ENCODE measurements at places on chromosomes 13 and 19. TPM values are rescaled to one million over a fixed set of nuclear protein-coding genes. Genes with fewer than 3 reads are reported as not detected.

POLR2I gene
- polyA plus RNA-seq: 62.9 TPM

CAPNS1 gene
- 895 TPM for polyA plus RNA-seq

POP4 gene
- 87.4 TPM for polyA plus RNA-seq

FGF22 gene
- polyA plus RNA-seq: not detected

KASH5 gene
- polyA plus RNA-seq: not detected

RASGRP4 gene
- not detected for polyA plus RNA-seq

HSD11B1L gene
- 4.9 TPM for polyA plus RNA-seq

CYP4F12 gene
- not detected for polyA plus RNA-seq

CDX2 gene
- not detected for polyA plus RNA-seq

ZNF112 gene
- polyA plus RNA-seq: 6.9 TPM

ICAM3 gene
- 10.1 TPM for polyA plus RNA-seq

UQCR11 gene
- polyA plus RNA-seq: 166 TPM

HSPB6 gene
- polyA plus RNA-seq: 31.7 TPM

CYP4F2 gene
- polyA plus RNA-seq: not detected

METTL21C gene
- not detected for polyA plus RNA-seq

ZNF560 gene
- 2.1 TPM for polyA plus RNA-seq

ATP4A gene
- not detected for polyA plus RNA-seq

CLEC17A gene
- polyA plus RNA-seq: not detected

CTXN1 gene
- polyA plus RNA-seq: 2.2 TPM

WDR88 gene
- not detected for polyA plus RNA-seq

JSRP1 gene
- not detected for polyA plus RNA-seq

GPR12 gene
- not detected for polyA plus RNA-seq

SCGB2B2 gene
- 0.04 TPM for polyA plus RNA-seq

IGFLR1 gene
- polyA plus RNA-seq: 2.0 TPM

RPL36 gene
- 743 TPM for polyA plus RNA-seq

SPART gene
- polyA plus RNA-seq: 94.6 TPM

STXBP2 gene
- polyA plus RNA-seq: 7.1 TPM

LONP1 gene
- 37.8 TPM for polyA plus RNA-seq

NECTIN2 gene
- 110 TPM for polyA plus RNA-seq

CGB2 gene
- polyA plus RNA-seq: not detected

PIBF1 gene
- polyA plus RNA-seq: 8.1 TPM

USHBP1 gene
- not detected for polyA plus RNA-seq

C19orf33 gene
- polyA plus RNA-seq: 0.38 TPM

OR7A5 gene
- polyA plus RNA-seq: not detected

MAST1 gene
- 0.47 TPM for polyA plus RNA-seq

ADPRHL1 gene
- polyA plus RNA-seq: 0.35 TPM

TMEM145 gene
- not detected for polyA plus RNA-seq

MEIS3 gene
- 27.2 TPM for polyA plus RNA-seq

COG6 gene
- polyA plus RNA-seq: 48.6 TPM

DPF1 gene
- polyA plus RNA-seq: 1.4 TPM

CAMSAP3 gene
- polyA plus RNA-seq: not detected

CEBPA gene
- polyA plus RNA-seq: 0.02 TPM

GPR4 gene
- not detected for polyA plus RNA-seq

CYSLTR2 gene
- not detected for polyA plus RNA-seq

ZNF226 gene
- polyA plus RNA-seq: 36.1 TPM

ZSCAN22 gene
- 2.6 TPM for polyA plus RNA-seq

GFY gene
- polyA plus RNA-seq: not detected

IL12RB1 gene
- polyA plus RNA-seq: 0.05 TPM

TMEM147 gene
- 116 TPM for polyA plus RNA-seq

PRKCG gene
- polyA plus RNA-seq: 0.09 TPM

ADGRL1 gene
- 2.0 TPM for polyA plus RNA-seq

ZNF549 gene
- 5.8 TPM for polyA plus RNA-seq

KLK4 gene
- polyA plus RNA-seq: not detected

RFPL4A gene
- polyA plus RNA-seq: not detected

Measured in AG04450 (cell line).